ENCODE measurements at places on chromosomes 7 and 10. TPM values are rescaled to one million over a fixed set of nuclear protein-coding genes. Genes with fewer than 3 reads are reported as not detected.

GRCh38 chr10:86439544-86439943 lies 72.9 kb upstream of the GRID1 start:
- DNase-seq: no peak

The IFIT1B gene
- total RNA-seq: not detected

DNA sequence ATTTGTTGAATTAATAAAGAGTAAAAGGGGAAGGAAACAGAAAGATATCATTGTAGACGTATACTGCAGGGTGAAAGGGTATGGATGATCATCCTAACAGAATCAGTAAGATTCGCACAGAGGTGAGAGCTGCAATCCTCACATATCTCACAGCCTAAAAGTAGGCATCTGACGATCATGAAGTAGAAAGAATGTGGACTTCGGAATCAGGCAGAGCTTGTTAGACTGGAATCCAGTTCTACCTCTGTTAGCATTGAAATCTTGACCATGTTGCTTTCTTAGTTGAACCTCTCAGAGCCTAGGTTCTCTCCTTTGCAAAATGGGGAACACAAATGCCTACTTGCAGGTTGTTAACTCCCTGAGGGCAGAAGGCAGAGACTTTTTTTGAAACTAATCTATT lies 320.0 kb upstream of the C7orf33 start:
- no peak for DNase-seq

DNA sequence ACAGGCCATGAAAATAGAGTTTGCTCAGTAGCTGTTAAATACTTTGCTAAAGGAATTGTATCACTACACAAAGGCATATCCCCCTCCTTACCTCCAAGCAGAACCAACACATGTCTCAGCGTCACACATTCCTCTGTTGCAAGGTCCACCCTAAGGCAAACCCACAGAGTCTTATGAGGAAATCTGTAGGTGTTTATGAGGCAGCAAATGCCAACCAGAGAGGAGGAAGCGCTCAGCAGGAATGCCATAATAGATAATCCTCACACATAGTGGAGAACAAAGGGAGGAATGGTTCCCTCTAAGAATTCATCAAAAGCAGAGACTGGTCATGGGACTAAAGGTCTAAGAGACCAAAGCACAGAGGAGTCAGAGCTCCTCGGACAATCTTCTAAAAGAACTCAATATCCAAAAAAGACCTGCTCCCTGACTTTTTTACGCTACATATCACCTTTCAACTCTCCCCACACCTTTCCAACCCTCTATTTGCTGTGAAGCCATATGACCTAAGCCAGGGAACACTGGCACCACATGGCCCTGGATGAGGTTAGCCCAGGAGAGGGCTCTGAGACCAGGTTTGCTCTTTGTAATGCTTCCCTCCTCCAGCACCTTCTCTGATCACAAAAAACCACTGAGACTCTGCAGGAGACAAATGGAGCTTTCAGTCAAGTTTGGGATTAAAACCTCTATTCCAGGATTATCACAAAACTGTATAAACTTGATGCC lies 7.3 kb downstream of the SLC25A13 start:
- DNase-seq: no peak

- no peak for DNase-seq
Observed at GRCh38 chr7:36497775-36498174, 108.1 kb downstream of the ANLN start.

DNA sequence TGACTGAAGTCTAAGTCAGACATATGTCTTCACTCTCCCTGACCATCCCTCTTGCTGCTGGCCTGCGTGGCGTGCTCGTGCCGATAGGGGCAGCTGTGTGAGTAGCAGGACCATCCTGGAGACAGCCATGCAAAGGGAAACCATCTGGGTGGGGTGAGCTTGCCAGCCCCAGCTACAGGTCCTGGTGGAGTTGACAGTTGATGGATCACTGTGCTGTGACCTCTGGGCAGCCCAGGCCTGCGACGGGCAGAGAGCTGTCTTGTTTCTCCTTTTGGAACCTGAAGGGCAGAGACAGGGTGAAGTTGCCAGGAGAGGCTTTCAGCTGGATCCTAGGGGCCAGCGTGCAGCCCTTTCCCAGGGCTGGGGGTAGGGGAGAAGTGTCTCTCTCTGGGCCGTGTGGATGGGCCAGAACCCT lies 44.7 kb downstream of the GRK5 start:
- DNase-seq: no peak

- DNase-seq: no peak
Observed at GRCh38 chr7:41051535-41051934, 651.4 kb downstream of the INHBA start.

- DNase-seq: no peak
Observed at GRCh38 chr7:67918158-67918557, 921.5 kb downstream of the TYW1 start.

- peak; percentile 55 for DNase-seq
Observed at GRCh38 chr7:44065431-44066110, at the start of gene PGAM2. Gene PGAM2, minus strand, starts transcription at chr7:44065567. Its CDS starts 38 bp downstream, at chr7:44065529.

GRCh38 chr7:16021851-16022250 lies 335.4 kb upstream of the MEOX2 start:
- DNase-seq: no peak

The LRRC17 gene
- 0.34 TPM for total RNA-seq

The IFIT1 gene
- total RNA-seq: not detected

DNA sequence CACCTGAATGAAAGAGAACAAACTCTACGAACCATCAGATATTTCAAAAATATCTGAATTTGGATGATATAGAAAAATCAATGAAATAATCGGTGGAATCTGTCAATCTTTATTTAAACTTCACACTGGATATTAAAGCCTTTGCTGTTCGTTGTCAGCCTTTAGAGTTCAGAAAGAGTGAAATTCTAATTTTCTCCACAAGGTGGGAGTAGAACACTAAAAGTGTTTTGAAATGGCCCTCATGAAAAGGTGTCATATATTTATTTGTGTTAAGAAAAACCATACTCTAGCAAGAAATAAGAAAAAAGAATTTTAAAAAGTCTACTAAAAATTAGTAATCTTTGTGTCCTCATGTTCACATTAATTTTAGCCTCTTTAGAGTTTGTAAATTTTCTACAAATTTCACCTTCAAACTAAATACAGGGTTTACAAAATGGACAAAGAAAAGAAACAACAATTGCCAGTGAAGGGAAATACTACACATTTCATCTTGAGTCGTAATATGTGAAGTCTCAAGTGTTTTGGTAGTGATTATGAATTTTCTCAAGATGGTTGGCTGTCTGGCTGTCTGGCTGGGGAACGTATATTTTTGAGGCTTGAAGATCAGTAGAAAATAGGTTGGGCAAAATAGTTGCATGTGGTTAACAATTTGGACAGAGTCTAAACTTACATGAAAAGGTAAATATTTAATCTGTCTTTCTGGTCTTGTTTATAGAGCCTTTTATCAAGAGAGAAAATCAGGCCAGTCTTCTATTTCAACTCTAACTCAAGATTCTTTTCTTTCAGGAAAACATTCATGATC lies 43.7 kb downstream of the DNAJB9 start:
- no peak for DNase-seq

The HOXA7 gene
- not detected for total RNA-seq

GRCh38 chr7:8111282-8111960 lies 142.8 kb downstream of the GLCCI1 start:
- no peak for DNase-seq

- no peak for DNase-seq
Observed at GRCh38 chr7:129664029-129665012, 52.8 kb downstream of the NRF1 start.

- DNase-seq: no peak
Observed at GRCh38 chr7:51731075-51731474, 414.5 kb upstream of the COBL start.

GRCh38 chr10:12969951-12970350 lies 31.6 kb downstream of the CCDC3 start:
- DNase-seq: no peak

GRCh38 chr10:70115948-70116682 lies 16.5 kb downstream of the AIFM2 start:
- peak; percentile 65 for DNase-seq

DNA sequence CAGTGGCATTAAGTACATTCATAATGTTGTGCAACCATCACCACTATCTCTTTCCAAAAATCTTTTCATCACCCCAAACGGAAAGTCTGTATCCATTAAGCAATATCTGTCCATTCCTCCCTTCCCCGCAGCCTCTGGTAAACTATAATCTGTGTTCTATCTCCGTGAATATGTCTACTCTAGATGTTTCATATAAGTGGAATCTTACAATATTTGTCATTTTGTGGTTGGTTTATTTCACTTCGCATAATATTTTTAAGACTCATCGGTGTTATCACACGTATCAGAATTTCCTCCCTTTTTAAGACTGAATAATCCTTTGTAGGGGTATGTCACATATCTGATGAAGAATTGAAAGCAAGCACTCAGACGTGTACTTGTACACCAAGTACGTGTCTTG lies 86.0 kb upstream of the FGFR2 start:
- no peak for DNase-seq

DNA sequence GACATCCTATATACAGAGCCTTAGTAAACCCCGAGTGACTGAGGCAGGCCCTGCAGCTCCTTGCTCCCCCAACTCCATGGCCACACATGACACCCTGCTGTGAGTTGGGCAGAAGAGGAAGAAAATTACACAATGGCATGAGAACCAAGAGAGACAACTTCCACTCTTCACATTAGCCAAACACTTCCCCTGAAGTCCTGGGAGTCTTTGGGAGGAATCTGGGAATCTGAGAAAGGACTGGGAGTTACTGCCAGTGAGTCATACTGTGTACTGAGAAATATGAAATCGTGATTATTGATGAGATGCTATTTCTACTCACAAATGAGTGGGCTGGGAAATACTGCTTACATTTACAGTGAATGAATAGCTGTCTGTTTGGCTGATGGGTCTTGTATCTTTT lies 116.6 kb downstream of the SPAG6 start:
- no peak for DNase-seq

The TBX20 gene
- 1.2 TPM for total RNA-seq
